CD4-positive, alpha-beta T cell treated with Interleukin-21 for 1 hour (primary cell): ENCODE measurements at places on chromosomes 4 and X.

DNA sequence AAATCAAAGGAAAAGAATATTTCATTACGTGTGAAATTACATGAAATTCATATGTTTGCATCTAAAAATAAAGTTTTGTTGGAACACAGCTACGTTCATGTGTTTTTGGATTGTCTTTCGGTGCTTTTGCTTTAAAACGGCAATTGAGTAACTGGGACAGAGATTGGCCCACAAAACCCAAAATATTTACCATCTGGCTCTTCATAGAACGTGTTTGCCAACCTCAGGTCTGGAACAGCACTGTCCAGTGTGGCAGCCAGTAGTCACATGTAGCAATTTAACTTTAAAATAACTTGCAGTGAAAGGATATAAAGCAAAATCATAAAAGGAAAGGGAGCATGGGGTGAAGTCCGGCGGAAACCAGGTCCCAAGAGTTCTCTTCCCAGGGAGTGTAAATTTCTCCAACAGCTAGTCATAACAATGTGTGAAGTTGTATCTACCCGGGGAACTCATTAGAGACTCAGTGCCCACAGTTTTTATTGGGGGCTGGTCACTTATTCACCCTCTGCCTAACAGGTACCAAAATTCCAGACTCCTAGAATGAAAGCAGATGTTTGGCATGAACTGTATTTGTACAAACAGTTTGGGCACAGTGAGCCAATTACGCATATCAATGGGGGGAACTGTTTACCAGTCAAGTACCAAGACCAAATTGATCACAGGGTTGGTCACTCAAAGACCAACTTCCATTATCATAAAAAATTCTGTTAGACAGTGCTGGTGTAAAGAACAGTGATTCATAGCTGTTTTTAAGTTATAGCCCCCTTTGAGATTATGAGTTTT lies 10.3 kb downstream of the OCIAD1 start:
- DNase-seq, result no peak

GRCh38 chrX:17560385-17560784 lies 176.9 kb upstream of the SCML1 start:
- DNase-seq, result no peak

DNA sequence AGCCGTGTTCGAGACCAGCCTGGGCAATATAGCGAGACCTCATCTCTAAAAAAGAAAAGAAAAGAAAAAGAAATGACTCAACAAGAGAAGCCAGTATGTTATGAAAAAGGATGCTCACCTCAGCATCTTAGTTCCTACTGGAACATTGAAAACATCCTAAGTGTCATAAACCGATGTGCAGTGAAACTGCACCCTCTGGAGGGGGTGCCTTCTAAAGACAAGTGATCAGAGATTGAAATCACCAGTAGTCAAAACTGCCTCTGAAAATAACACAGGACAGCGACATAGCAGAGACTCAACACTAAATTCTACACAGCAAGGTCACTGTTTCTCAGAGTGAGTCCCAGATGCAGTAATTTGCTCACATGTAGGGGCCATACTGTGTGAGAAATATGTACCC lies 28.0 kb upstream of the ATP6AP2 start:
- DNase-seq, result no peak

GRCh38 chr4:38610521-38610920 lies 53.5 kb upstream of the KLF3 start:
- no peak for DNase-seq

- no peak for DNase-seq
Observed at GRCh38 chr4:118752551-118752950, 67.4 kb downstream of the METTL14 start.

GRCh38 chr4:144174401-144175067 lies 34.0 kb upstream of the GYPA start:
- DNase-seq, result peak; percentile 55

DNA sequence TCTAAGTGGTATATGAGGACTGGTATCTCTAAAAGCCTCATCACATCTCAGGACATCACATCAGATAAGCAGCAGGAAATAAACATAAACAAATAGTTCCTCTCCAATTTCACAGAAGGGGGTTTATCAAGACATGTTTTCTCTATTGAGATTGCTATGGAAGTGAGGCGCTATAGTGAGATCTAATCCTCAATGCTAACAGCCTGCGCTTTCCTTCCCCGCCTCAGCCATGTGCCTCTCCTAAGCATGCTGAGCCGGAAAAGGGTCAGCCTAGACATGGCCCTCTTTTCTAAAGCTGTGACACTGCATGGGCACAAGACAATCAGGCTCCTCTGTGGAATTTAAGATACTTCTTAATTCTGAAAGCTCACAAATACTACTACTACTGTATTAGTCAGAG lies 286.1 kb downstream of the INPP4B start:
- DNase-seq, result peak; percentile 21

DNA sequence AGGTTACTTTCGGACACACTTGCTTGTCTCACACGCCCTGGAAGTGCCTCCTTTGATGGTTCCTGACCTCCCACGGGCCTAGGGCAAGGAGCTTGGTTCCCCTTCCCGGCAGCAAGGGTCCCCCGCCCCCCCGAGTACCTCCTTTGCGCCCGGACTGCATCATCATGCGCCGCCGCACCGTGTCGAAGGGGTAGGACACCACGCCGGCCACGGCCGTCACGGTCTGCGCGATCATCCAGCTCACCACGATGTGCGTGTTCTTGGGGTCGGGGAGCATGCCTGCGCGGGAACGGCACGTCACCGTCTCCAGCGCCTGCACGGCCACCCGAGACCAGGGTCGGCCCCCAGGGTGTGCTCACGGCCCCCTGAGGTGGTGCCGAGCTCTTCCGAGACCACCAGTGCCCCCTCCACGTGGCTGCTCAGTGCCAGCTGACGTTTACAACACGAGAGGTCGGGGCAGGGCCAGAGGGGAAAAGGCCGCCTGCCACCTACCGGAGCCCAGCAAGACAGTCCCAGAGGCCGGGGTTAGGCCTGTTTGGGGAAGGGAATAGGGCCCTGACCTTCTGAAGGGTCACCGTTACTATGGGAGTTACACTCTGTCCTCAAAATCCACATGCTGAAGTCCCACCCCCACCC lies 4.7 kb downstream of the SLC25A6 start:
- no peak for DNase-seq

DNA sequence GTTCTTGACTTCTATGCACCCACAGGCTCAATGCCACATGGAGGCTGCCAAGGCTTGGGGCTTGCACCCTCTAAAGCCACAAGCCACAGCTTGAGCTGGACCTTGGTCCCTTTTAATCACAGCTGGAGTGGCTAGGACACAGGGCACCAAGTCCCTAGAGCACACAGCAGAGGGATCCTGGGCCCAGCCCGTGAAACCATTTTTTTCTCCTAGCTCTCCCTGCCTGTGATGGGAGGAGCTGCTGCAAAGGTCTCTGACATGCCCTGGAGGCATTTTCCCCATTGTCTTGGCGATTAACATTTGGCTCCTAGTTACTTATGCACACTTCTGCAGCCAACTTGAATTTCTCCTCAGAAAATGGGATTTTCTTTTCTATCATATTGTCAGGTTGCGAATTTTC lies 410.9 kb downstream of the GRID2 start:
- DNase-seq, result no peak
